Mammary epithelial cell (primary cell): ENCODE measurements at places on chromosomes 3 and 15. TPM values are rescaled to one million over a fixed set of nuclear protein-coding genes. Genes with fewer than 3 reads are reported as not detected.

- DNase-seq = no peak
Observed at GRCh38 chr3:29293421-29293820, 12.6 kb downstream of the RBMS3 start.

DNA sequence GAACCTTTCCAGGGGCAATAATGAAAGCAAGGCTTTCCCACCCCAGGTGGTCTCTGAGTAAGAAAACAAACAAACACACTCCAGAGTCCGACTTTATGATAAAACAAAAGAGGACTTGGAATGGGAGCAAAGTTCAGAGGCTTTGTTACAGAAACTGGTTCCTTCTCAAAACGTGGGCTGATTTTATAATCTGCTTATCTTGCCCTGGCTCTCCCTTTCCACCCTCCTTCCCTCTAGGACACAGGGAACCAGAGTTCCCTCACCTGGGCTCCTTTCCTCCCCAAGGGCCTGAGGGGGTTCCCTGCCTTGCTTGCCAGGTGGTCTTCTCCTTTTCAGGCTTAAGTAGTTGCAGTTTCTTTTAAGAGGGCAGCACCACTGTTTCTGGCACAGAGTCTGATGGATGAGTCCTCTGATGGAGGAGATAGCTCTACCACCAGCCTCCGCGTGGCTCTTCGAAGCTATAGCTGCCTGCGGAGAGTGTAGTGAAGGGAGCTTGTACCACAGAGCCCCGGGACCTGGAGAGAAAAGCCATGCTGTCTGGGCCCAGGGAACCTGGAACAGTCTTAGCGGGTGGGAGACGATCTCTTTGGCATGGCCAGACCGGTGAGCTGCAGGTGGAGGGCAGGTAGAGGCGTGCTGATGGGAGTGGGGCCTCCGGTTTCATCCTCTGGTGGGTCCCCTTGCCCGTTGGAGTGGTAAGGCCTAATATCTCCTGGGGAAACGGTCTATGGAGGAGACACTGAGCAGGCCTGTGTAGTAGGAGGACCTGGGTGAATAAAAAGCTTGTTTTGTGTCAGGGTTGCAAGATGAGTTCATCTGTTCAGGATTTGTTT is 68.7 kb downstream of the SMAD6 start:
- no peak for DNase-seq

- DNase-seq = no peak
Observed at GRCh38 chr3:179463319-179463718, 12.0 kb upstream of the GNB4 start.

DNA sequence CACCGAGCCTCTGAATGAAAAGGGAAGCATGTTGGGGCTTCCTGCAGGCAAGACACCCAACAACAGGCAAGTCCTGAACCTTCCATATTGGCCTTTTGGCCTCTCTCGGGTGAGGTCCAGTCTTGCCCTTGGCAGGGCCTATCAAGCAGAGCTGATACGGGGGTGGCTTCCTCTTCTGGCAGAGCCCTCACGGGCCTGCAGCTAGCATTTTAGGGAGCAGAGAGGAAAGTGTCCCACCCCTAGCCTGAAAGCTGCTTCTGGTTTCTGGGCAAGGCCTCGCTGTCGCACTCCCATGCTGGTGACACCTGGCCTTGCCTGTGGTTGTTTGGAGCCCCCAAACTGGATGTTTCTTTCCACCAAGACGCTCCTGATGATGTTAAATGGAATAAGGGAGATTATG is 31.8 kb upstream of the CTSH start:
- DNase-seq = no peak

DNA sequence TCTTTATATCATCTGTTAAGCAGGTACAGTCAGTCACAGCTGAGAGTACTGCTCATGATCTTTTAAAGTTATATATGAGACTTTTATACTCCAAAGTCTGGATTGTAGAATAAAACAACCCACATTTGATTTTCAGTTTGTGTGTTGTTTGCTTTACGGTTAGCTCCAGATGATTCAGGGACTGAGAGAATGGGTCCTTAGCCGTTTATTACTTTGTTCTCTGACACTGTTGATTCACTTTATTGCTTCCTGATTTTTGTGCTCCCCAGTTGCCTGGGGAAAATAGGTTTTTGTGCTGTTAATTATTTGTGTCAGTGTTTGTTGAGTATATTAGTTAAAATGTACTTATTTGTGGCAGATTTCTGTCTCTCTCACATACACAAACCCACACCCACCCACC is 8.6 kb upstream of the EBLN2 start:
- DNase-seq = no peak

ST3GAL6 gene
- total RNA-seq = 3.5 and 5.8 TPM in 2 replicates

IGDCC3 gene
- not detected in 2 replicates for total RNA-seq

TMEM207 gene
- total RNA-seq = not detected in 2 replicates
